ENCODE measurements at places on chromosomes 7 and 10. TPM values are rescaled to one million over a fixed set of nuclear protein-coding genes. Genes with fewer than 3 reads are reported as not detected.

GRCh38 chr10:27857616-27858015 lies 112.0 kb upstream of the MKX start:
- no peak for DNase-seq

DNA sequence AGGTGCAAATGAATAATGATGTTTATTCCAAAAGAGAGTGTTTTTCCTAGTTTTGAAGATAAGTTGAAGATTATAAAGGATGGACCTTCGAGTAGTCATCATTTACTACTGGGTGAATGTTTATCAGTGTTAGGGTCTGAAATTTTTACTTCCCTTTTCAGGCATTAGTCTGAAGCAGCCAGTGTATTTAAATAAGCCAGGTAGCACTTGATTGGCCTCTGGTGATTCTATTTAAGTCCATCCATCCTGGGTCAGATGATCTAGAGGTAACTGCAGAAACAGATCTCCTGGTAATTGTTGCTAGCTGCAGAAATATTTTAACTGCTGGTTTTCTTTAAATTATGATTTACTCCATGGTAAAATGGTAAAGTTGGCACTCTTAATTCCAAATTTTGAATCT lies 34.1 kb upstream of the AGR2 start:
- DNase-seq = no peak

GRCh38 chr10:71582019-71582418 lies 137.6 kb downstream of the C10orf105 start:
- no peak for DNase-seq

- DNase-seq = no peak
These were observed 33.5 kb downstream of the RELN start for GRCh38 chr7:103955985-103956384.

DNA sequence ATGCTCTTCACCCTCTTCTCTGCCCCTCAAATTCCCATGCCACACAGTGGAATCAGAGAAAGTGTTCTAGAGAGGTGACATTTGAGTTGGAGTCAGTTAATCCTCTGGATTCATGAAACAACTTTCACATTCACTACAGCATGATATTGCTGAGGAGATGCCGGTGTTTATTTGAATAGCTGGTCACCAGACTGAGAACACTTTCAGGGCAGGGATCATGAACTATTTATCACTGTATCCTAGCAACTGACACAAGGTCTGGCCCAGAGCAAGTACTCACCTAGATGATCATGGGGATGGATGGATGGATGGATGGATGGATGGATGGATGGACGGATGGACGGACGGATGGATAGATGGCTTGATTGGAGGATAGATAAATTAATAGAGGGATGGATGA lies 116.7 kb upstream of the ZMIZ1 start:
- DNase-seq = no peak

- no peak for DNase-seq
These were observed 31.1 kb upstream of the DDX50 start for GRCh38 chr10:68870061-68870460.

Gene OR2A42
- 1.3 TPM for total RNA-seq
